ENCODE measurements at places on chromosomes 12 and 14.

- no peak for DNase-seq
Observed at GRCh38 chr14:22506778-22507351, 82.2 kb downstream of the DAD1 start.

GRCh38 chr12:92859650-92860386 is 69.3 kb downstream of the EEA1 start:
- DNase-seq, result no peak

- DNase-seq, result peak; percentile 22
Observed at GRCh38 chr12:115916910-115917668, 360.4 kb downstream of the MED13L start.

- DNase-seq, result peak; percentile 6
Observed at GRCh38 chr12:66367015-66367667, 64.8 kb downstream of the HELB start.

DNA sequence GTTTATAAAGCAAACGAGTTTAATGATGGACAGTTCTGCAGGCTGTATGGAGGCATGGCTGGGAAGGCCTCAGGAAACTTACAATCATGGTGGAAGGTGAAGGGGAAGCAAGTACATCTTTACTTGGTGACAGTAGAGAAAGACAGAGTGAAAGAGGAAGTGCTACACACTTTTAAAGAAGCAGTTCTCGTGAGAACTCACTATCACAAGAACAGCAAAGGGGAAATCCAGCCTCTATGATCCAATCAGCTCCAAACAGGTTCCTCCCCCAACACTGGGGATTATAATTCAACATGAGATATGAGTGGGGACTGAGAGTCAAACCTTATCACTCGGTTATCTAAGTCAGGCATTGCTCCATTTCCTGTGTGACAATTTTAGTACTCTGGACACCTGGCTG is 189.9 kb upstream of the CNTN1 start:
- DNase-seq, result no peak

DNA sequence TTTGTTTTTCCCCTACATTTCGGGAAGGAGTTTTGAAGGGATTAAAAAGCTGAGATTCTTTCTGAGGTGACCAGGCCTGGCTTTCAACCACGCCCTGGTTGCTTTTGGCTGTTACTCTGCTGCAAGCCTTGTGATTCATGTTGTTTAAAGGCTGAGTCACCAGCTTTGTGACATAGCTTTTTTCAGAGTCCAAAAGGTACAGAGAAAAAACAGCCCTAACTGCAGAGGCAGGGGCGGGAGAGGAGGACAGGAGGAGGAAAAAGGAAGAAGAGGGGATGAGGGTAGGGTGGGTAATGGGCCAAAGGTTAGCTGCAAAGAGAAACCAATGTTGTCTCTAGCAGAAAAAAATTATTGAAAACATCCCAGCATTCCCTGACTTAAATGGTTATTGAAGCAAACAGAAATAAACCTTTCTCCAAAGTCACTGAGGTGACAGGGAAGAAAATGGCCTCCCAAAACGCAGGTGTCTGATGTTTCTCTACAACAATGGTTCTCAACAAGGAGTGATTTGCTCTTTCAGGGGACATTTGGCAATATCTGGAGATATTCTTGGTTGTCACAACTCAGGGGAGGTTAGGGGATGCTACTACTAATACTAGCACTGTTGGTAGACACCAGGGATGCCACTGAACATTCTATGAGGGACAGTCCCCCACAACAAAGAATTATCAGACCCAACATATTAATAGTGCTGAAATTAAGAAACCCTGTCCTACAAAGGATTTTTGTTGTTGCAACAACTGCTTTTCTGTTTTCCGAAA is 2.1 kb upstream of the UBC start:
- DNase-seq, result no peak

DNA sequence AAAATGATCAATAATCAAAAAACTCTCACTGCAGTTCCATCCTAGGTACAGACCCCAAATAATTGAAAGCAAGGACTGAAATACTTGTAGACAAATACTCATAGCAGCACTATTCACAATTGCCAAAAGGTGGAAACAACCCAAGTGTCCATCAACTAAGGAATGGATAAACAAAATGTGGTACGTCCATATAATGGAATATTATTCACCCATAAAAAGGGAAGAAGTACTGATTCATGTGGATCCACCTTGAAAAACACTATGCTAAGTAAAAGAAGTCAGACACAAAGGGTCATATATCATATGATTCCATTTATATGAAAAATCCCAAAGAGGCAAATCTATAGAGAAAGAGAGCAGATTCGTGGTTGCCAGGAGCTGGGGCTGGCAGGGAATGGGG is 202.8 kb downstream of the KSR2 start:
- no peak for DNase-seq

DNA sequence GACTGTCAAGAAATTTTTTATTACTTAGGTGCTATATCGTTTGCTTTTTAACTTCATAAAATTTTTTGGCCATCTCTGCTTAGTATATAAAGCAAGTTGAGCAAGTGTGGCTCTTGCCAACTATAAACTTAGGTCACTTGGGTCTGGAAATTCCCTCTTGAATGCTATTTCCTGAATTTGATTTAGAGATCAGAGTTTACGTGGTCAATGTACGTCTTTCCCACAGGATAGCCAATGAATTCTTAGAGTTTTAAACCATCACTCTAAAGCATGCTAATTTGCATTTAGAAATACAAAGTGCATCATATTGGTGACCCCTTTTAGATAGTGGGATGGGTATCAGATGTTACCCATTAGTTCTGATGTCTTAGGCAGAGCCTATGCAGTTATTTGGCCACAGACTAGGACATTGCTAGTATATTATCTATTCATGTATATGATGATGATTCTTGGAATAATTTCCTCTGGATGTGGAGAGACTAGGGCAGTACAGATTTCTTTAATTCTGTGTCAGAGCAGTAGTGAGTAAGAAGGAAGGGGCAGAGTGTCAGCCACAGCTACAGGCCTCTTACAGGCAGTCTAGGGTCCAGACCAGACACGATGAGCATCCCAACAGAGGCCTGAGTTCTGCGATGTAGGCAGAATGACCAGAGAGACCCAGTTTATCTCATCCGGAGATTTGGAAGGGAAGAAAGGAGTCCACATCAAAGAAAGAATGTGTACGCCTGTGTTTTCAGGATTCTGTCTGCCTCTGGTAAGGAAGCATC is 30.3 kb downstream of the SCN8A start:
- no peak for DNase-seq

DNA sequence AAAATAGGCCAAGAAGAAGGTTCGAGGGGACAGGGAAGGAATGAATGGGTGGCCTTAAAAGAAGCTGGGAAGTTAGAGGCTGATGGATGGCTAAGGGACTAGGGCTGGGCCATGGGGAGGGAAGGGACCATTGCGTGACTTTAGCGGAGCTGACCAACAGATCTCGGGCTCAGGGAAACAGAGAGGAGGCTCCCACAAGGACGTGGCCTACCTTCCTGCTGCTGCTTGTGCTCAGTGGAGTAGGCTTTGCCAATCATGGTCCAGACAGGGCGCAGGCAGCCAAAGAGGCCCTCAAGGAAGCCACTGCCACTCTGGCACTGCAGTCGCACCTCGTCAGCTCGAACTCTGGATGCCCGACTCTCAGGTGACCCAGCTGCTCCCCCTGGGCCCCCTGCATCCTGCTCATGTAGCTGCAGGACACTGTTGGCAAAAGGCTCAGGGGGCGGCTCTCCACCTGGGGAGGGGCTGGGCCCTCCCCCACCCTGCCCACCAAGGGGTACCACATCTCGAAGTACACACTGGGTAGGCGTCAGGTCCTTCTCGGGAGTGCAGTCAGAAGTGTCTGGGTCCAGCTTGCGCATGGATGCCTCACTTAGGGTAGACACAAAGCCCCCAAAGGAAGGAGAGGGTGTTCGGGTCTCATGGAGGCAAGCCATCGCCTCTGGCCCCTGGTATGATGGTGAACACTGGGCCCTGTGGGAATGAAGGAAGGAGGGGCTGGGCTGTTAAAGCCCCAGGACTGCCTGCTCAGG is 12.3 kb downstream of the MAP3K12 start:
- no peak for DNase-seq

DNA sequence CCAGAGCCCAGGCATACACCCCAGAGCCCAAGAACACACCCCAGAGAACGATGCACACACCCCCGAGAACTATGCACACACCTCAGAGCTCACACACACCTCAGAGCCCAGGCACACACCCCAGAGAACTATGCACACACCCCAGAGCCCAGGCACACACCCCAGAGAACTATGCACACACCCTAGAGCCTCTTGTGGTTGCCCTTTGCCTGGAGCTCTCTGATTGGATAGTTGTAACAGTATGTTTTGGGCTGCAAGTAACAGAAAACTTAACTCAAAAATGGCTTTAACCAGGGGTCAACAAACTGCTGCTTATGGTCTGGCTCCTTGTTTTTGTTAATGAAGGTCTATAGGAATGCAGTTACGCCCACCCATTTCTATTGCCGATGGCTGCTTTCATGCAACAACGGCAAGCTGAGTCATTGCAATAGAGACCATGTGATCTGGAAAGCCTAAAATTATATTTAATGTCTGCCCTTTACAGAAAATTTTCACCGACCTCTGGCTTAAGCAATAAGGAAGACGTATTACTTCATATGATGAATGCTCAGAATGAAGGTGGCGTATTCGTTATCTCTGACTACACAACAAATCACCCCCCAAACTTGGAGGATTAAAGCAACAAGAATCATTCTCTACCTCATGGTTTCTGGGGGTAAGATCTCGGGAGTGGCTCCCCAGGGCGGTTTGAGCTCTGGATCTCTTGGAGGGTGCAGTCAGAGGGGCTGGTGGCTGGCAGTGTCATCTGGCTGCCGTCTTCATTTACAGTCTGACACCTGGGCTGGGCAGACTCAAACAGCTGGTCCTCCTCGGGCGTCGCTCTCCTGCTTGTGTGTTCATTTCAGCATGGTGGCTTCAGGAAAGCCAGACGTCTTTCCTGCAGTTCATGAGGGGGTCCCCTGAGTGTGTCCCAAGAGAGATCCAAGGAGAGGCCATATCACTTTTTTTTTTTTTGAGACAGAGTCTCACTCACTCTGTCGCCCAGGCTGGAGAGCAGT is 66.3 kb upstream of the NCOR2 start:
- DNase-seq, result peak; percentile 22

DNA sequence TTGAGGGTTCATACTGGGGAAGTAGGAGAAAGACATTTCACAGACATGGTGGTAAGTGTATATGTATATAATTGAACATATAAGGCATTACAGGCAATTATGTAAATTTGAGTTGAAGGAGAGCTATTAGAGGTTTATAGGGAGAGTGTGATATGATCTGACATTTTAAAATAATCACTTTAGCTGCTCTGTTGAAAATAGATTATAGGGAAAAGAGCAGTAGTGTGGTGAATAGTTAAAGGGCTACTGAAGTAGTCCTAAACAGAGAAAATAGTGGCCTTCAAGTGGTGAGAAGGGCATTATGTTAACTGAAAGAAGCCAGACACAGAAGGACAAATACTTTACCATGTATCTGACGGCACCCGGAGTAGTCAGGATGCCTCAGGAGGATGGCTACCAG is 234.2 kb downstream of the SLC41A2 start:
- no peak for DNase-seq

DNA sequence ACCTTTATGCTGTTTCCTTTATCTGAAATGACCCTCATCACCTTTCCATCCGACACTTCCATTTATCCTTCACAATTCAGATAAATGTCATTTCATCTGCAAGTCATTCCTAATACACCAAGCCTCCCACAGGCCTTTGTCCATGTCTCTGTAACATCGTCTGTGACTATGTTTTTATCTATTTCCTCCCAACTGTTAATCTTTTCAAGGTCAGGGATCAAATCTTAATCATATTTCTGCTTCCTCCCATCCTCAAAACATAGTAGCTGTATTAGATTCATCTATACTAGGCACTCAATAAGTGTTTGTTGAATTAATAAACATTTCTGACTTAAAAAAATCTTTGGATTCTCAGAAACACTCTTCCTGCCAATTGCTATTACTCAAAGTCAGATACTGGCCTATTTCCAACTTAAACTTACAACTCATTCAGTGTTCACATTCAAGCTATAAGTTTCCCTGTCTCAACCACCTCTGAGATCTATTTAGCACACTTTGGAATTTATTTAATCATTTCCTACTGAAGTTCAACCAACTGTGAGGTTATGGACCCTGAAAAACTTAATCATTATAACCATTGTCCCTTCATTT is 100.2 kb upstream of the ALX1 start:
- no peak for DNase-seq

- DNase-seq, result peak; percentile 82
Observed at GRCh38 chr14:61750708-61751474, 11.3 kb upstream of the SNAPC1 start.

- peak; percentile 55 for DNase-seq
Observed at GRCh38 chr14:102530828-102531478, 21.4 kb upstream of the ANKRD9 start.

All from erythroblast (primary cell).